ENCODE measurements at places on chromosomes 6 and 20.

DNA sequence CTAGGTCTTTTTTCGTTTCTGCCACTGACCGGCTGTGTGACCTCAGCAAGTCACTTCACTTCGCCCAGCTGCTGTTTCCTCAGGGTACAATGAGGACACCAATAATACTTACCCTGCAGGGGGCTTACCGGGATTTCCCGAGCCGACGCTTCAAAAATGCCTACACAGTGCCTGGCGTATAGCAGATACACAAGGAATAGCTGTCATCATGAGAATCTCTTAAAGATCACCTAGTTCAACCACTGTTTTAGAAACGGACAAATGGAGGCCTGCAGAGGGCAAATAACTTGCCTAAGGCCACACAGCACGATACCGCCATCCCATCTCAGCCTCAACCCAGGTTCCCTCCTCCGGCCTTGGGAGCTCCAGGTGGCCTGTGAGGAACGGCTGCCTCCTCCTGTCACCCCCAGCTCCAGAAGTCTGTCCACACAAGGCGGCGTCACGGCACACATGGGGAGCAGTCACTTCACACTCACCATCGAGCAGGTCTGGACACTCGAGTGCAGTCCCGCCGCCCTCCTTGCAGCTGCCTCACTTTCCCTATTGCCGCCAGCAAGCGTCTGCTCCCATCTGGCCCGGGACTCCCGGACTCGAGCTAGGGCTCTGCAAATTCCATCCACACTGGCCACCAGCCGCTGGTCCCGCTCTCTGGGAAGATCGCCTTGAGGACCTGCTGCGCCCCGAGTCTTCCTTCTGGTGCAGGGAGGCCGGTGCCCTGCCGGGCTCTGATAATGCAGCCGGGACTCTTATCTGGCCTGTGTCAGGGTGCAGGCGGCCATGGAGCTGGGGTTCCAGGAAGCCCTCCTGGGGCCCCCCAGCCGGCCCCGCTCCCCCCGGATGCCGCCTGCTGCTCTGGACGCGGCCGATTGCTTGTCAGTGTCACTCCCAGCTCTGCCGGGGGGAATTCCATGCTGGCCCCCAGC lies at the start of gene RIPOR3:
Gene RIPOR3, minus strand, starts transcription at position 893 of the 923 bp plus-strand sequence. Its CDS starts 414 bp downstream, at position 479.
- peak; percentile 95 for DNase-seq

DNA sequence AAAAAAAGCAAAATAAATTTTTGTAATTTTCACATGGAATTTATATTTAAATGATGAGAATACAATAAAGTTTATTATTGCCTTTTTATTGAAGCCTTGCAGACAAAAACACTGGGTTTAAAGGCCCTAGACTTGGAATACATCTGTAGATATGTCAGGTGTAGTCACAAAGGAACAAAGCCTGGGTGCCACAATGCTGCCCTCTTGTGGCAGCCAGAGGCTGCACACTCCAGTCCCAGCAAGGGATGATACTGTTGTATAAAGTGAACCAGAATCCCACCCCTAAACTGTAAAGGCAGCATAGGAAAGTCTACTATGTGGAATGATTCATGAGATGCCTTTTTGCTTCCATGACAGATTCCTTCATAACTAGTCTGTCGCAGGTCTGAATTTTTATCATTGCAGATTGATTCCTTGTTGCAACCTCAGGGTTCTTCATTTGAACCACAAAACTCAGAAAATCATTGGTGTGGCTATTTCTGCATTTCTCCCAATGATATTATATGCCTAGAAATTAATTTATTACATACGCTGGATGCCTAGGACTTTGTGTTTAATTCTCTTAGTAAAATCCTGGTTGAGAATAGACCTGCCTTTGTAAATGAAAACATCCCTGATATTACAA lies 37.0 kb downstream of the MAK start:
- DNase-seq: peak; percentile 81

- DNase-seq: no peak
These were observed 74.2 kb downstream of the TOX2 start for GRCh38 chr20:43988867-43989266.

GRCh38 chr6:84618836-84619235 lies 145.6 kb downstream of the TBX18 start:
- DNase-seq: no peak

DNA sequence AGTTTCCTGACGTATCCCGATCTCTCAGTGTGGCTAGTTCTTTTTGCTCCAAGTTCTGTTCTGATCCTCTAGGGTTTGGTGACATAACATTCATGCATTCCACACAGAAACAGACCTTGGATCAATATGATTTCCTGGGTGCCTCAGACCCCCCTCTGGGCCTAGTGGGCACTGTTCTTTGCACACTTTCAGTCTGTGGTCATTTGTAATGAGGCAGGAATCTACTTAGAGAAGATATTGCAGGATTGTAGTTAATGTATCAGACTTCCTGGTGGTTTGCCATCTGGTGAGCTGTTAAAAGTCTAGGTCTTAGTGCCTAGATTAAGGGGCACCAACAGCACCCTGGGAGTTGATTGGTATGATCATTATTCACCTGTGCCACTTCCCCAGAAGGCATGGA lies 7.5 kb downstream of the BEND6 start:
- DNase-seq: no peak

Measured in hematopoietic multipotent progenitor cell treated with erythropoietin and hydrocortisone succinate and interleukin-3 and kit ligand, for 6 days (in vitro differentiated cells).